Activated CD8-positive, alpha-beta memory T cell treated with anti-CD3 and anti-CD28 coated beads, Interleukin-2, amount 50 U/mL, for 48 hours (primary cell): ENCODE measurements at places on chromosomes 2 and 18.

DNA sequence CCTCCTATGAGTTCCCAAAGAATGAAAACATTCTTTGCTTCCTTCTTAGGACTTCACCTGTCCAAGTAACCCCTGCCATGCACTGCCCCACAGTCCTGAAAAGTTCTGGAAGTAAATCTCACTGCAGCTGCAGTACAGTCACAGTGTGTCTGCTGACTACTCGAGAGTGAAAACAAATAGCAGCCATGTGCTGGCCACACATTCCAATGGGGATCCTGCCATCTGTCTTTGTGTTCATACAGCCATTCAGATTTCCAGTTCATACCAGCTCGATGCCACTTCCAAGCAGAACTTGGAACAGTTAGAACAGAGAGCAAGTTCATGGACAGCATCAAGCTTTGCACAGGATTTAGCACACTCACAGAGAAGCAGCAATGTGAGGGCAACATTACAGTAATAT, 629.9 kb upstream of the ACVR2A start:
- no peak for DNase-seq

- DNase-seq, result no peak
These were observed 407.6 kb upstream of the HS6ST1 start for GRCh38 chr2:128726236-128726635.

GRCh38 chr2:154457286-154457685, 241.2 kb upstream of the KCNJ3 start:
- no peak for DNase-seq

DNA sequence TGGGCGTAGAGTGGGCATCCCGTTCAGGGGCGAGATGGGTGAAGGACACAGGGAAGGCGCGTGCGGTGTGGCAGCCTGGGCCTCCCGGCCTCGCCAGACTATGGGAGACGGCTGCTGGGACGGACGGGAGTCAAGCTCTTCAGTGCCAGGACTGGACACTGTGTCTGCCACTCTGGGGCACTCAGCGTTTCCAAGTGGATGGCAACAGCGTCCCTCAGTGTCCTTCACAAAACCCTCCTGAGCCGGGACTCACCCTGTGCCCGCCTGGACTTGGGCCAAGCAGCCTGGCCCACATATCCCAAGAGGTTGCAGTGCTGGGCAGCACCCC, 16.3 kb upstream of the BOK start:
- no peak for DNase-seq

DNA sequence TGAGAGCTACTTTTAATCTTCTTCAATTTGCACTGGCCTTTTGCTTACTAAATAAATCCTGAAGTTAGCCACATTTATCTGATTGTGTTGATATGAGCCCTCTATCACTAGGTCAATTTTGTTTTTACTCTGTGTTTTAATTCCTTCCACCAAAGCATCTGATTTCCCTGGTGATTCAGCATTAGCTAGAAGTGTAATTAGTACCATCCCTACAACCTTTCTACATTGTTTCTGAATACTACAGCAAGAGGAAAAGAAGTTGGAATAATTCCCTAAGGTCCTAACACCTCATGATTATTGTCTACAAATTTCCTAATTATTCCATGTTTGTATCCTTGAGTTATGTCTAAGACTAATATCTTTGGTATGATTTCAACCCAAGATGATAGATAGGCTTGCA, 1093.6 kb downstream of the SUCLG1 start:
- no peak for DNase-seq

GRCh38 chr2:235894839-235895238, 273.3 kb downstream of the GBX2 start:
- no peak for DNase-seq
